COLO829 (cell line): ENCODE measurements at places on chromosomes 1 and 21.

DNA sequence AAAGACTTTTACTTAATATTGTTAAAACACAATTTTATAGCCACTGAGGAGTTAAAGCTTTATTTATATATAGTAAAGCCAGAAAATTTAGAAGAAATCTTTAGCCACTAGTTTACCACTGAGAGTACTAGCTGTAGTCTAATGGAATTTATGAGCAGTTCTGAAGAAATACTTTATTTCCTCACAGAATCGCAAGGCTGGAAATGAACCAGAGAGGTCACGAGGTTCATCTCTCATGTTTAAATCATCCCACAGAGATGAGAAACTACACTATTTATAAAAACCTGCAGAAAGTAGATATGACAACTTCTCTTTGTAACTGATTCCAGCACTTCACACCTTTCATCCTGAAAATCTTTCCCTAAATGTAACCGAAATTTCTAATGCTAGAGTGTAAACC, 26.0 kb downstream of the ADGRL4 start:
- peak; percentile 2 for DNase-seq

DNA sequence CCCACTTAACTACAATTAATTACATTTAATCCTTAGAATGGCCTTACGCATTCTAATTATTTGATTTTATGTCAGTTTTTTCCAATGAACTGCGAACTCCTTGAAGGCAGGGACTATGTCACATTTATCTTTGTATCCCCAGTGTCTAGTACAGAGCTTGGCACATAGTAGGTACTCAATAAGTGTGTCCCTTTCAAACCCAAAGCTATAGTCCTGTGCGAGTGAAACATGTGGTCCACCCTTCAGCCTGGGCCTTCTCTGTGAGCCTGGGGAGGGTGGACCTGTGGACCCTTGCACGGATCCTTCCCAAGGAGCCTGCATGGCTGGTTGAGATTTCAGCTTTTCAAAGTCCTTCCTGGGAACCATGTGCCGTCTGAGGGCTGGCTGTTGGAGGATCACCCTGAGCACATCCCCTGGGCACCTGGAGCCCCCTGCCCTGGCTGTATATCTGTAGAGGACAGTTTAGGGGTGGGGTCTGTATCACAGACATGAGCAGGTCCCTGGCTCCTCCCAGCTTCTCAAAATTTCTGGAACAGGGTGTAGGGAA, 103.1 kb downstream of the IER5 start:
- DNase-seq, result no peak

DNA sequence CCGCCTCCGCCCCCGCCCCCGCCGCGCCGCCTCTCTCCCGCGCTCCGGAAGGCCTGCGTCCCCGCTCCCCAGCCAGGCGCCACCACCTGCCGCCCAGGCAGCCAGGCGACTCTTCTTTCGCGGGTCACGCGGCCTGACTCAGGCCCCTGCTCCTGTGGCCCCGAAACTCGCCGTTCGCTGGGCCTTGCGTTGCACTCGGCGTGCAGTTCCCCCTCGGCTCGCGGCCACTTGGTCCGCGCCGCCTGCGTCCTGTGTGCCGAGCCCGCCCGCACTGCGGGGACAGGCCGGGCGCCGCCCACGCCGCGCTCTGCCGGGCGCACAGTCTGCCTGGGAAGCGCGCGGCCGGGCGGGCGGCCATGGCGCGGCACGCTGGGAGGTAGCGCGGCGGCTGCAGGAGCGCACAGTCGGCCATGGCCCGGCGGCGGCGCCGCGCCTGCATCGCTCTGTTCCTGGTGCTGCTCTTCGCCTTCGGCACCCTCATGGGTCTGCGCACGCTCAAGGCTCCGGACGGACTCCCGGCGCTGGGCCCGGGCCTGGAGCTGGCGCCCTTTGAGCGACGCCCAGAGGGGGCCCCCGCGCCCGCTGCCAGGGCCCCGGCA, at the start of gene MANEAL:
MANEAL (plus strand) TSS at position 75 of the 599 bp plus-strand sequence; CDS start at position 411, 336 bp downstream.
- no peak for DNase-seq

DNA sequence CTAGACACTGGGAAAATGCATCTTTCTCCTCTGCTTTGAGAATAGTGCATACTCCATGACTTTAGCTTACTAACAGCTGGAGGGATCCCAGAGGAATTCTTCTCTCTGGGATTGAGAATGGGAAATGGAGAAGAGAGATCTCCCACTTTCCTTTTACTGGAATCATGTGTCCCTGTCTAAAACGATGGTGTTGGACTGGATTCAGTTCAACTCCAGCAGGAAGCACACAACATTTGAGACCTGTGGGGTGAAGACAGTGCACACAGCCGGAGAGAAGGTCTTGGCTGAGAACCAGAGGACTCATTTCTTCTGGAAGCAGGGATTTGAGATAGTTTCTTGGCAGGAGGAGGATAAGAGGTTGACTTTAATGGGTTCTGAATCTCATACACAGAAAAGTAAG, 58.7 kb downstream of the TRABD2B start:
- DNase-seq, result no peak

DNA sequence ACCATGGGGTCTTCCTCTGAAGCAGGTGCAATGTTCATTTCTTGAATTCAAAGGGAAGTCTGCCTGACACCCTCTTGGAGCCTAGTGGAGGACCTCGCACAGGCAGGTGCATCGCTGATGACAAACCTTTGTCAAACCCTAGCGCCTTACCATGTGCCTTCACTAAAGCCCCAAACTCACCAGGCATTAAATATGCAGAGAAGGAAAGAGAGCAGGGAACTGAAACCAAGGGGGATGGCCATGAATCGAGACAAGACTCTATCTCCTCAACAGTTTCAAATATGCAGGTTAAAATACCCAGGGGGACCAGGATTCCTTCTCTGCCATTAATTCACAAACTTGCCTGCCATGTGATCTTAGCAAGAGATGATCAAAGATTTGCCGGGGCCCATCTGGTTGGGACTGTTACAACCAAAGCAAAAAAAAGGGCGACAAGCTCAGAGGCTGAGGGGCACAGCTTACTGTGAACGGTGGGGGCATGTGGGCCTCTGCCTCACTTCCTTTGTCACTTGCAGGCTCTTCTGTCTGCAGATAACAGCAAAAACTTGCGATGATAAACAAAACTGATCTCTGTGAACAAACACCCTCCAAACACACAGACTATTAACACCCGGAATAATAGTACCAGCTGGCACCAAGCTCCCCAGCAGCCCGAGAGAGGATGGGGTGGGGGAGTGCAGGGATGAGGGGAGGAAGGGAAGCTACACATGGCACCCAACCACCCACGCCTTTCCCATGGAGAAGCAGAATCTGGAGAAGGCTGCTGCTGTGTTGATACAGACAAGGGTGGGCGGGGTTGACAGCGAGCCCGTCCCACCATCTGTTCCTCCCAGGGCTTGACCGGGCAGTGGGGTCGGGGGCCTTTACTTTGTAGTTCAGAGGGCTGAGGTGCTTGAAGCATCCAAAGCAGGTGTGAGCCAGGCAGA, 33.9 kb downstream of the TMEM63A start:
- DNase-seq, result no peak

- DNase-seq, result no peak
These were observed 53.5 kb upstream of the DUSP10 start for GRCh38 chr1:221795380-221795779.
